ENCODE measurements at places on chromosomes 1 and 21. TPM values are rescaled to one million over a fixed set of nuclear protein-coding genes. Genes with fewer than 3 reads are reported as not detected.

MNDA gene
- under 0.01 TPM for total RNA-seq

TIE1 gene
- not detected for total RNA-seq

TCHH gene
- total RNA-seq, result not detected

SMIM1 gene
- total RNA-seq, result not detected

ELAVL4 gene
- total RNA-seq, result not detected

Measured in osteoblast (primary cell).